ENCODE measurements at places on chromosomes 11 and 22. TPM values are rescaled to one million over a fixed set of nuclear protein-coding genes. Genes with fewer than 3 reads are reported as not detected.

DNA sequence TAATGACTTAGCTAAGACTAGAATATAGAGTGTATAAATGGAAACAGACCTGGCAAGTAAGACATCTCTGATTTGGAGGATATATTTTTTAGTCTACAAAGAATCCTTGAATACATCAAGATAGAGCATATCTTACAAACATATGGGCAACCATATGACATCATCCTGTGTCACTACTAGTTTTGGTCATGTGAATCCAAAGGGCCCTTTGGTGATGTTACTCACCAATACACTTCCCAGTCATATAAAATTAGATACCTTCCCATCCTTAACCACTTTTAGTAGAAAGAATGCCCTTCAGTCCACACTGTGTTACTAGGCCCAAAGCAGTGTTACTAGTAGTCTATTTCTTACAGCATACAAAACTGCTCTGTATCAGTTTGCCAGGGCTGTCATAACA, 31.6 kb downstream of the GRIA4 start:
- H3K4me1 ChIP-seq: no peaks in the 10 kb centered on the region
- no peak for DNase-seq
- H3K4me3 ChIP-seq: no peak overlapping the region
- H3K27me3 ChIP-seq: no peaks in the 10 kb centered on the region
- H3K36me3 ChIP-seq: no peaks in the 10 kb centered on the region

DNA sequence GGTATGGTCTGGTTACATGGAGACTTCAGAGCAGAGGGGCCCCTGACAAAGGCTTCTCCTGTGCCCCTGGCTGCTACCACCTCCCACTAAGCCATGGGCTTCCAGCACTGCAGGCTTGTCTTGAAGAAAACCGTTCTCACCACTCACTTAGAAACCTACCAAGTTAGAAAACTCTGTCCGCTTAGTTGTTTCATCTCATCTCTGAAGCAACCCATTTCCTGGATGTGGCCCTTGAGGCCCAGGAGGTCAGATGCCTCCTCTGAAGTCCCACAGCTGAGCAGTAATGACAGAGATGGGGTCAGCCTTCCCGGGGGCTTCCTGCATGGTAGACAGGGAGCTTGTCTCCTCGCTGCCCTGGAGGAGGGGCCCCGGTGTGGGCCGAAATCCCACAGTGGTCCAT, 12.9 kb downstream of the CSF2RB start:
- no peaks in the 10 kb centered on the region for H3K4me1 ChIP-seq
- DNase-seq: no peak
- no peaks in the 10 kb centered on the region for H3K36me3 ChIP-seq
- H3K27ac ChIP-seq: no peak overlapping the region
- H3K4me3 ChIP-seq: no peak overlapping the region

Gene MRPL49
- 37.1 TPM for total RNA-seq

DNA sequence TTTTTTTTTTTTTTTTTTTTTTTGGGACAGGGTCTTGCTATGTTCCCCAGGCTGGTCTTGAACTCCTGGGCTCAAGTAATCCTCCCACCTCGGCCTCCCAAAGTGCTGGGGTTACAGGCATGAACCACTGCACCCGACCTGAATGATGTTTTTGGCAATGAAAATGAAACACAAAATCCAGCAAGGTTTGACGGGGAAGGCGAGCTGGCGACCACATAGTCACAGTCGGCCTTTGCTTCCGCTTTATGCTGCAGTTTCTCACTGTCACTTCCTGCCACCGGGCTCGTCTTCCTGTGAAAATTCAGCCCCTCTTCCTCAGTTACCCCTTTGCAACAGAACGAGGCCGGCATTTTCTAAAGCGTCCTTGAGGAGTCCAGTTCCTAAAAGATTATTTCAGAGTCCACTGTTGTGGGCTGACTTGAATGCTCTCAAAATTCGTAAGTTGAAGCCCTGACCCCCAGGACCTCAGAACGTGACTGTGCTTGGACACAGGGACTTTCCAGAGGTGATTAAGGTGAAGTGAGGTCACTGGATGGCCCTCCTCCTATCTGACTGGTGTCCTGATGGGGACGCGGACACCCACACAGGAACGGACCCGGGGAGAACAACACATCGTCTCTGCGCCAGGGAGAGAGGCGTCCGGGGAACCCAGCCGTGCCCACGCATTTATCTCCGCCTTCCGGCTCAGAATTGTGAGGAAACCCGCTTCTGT, 2.9 kb upstream of the BID start:
- H3K27me3 ChIP-seq: no peaks in the 10 kb centered on the region
- H3K36me3 ChIP-seq: no peaks in the 10 kb centered on the region
- H3K27ac ChIP-seq: no peak overlapping the region
- H3K4me3 ChIP-seq: no peak overlapping the region
- DNase-seq: peak; percentile 74
- H3K4me1 ChIP-seq: no peaks in the 10 kb centered on the region

Gene PATE2
- not detected for total RNA-seq

DNA sequence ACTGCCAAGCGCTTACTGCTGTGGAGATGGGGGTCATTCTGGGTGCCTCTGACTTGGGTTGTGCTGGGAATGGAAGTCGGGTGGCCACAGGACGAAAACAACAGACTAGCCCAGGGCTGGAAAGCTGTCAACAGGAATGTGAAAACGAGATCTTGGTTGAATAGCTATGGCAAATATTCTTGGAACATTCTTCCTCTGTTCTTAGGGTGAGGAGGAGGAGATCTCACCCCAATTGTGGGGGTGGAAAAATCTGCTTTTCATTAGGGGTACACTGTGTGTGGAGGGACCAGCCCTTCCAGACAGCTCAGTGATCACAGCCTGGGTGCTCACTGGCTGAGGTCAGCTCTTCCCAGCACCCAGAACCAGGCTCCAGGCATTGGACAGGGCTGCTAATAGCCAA, 52.0 kb upstream of the PRSS23 start:
- DNase-seq: no peak
- no peaks in the 10 kb centered on the region for H3K4me1 ChIP-seq
- no peak overlapping the region for H3K27ac ChIP-seq
- no peaks in the 10 kb centered on the region for H3K27me3 ChIP-seq

Gene IL17REL
- total RNA-seq: not detected

DNA sequence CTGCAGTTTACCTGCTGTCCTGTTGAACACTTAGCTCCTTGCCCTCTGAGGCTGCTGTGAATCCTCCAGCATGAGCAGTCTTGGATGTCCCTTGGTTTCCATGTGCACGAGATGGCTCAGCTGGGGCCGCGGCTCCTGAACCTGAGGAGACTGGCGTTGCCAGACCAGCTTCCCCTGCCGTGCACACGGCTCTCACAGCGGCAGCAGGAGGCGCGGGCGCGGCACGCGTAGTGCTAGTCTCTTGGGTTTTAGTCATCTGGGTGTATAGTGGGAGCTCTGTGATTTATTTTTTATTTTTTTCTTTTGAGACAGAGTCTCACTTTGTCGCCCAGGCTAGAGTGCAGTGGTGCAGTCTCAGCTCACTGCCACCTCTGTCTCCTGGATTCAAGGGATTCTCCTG, 54.8 kb downstream of the MUC6 start:
- H3K27me3 ChIP-seq: no peaks in the 10 kb centered on the region
- H3K36me3 ChIP-seq: no peaks in the 10 kb centered on the region
- H3K27ac ChIP-seq: no peak overlapping the region
- no peak for DNase-seq
- no peaks in the 10 kb centered on the region for H3K4me1 ChIP-seq

- H3K27me3 ChIP-seq: no peaks in the 10 kb centered on the region
- DNase-seq: no peak
- H3K27ac ChIP-seq: no peak overlapping the region
- H3K4me3 ChIP-seq: no peak overlapping the region
These were observed 6.2 kb downstream of the TPBGL start for GRCh38 chr11:75246671-75247350.

- no peaks in the 10 kb centered on the region for H3K4me1 ChIP-seq
- no peak overlapping the region for H3K4me3 ChIP-seq
- H3K27me3 ChIP-seq: no peaks in the 10 kb centered on the region
- no peak overlapping the region for H3K27ac ChIP-seq
These were observed 89.3 kb downstream of the GRIA4 start for GRCh38 chr11:105699203-105699602.

DNA sequence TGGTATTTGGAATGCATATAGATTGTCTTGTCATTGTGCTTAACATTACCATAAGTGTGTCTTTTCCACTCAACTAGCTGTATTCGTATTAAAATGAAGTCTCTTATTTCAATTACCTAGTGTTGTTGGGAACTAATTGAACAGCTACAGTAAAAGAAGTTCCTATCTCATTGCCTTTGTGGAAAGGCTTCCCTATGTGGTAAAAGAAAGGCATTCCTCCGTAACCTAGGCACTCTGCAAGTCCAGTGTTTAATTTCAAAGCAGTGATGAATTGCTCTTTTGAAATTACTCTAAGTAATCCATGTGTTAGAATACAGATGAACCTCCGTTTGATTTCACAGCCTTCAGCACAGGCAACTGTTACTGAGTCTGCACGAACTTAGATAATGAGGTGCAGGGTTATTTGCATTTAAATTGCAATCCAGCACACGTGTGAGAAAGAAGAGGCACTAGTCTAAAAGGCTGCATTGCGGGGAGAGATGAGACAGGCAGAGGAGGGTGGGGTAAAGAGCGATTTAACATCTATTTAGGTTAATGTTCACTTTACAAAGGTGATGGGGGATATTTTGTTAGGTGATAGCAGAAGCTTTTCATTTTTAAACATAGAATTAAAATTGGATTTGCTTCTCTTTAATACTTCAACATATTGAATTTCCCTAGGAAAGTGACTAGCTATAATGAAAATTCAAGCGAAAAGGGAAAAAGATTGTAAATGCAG, 25.0 kb upstream of the CRTAM start:
- H3K27ac ChIP-seq: no peak overlapping the region
- DNase-seq: no peak
- H3K4me3 ChIP-seq: no peak overlapping the region
- H3K4me1 ChIP-seq: no peaks in the 10 kb centered on the region
- no peaks in the 10 kb centered on the region for H3K27me3 ChIP-seq

Gene MRGPRF
- 108 TPM for total RNA-seq

Gene DMC1
- 1.5 TPM for total RNA-seq

GRCh38 chr22:35103761-35104160, 37.8 kb downstream of the ISX start:
- no peaks in the 10 kb centered on the region for H3K36me3 ChIP-seq
- no peak overlapping the region for H3K4me3 ChIP-seq
- no peak overlapping the region for H3K27ac ChIP-seq
- H3K27me3 ChIP-seq: no peaks in the 10 kb centered on the region
- DNase-seq: no peak
- H3K4me1 ChIP-seq: no peaks in the 10 kb centered on the region

GRCh38 chr11:14417617-14418374, 58.8 kb upstream of the RRAS2 start:
- H3K27ac ChIP-seq: no peak overlapping the region
- no peak overlapping the region for H3K4me3 ChIP-seq
- DNase-seq: no peak
- H3K4me1 ChIP-seq: peaks cover 2% of the 10 kb centered on the region

DNA sequence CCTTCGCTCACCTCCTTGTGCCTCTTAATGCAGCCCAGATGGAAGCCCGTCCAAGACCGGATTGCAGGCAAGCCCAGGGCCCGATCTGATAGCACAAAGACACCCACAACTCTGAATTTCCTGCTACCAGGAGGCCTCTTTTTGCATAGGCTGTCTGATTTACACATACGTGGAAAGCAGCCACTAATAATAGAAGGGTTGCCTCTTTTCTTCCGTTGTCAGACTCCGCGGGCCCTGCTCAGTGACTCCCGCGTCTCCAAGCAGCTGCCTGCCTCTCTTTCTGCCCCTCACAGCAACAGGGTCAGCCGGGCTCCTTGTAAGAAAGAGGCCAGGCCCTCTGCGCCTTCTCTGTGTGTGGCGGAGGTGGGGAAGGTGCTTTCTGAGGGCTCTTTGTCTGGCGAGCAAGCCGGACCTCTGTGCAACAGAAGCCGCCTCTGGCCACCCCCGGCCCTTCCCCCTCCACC, 26.7 kb downstream of the FLI1 start:
- H3K27ac ChIP-seq: no peak overlapping the region
- peaks cover 3% of the 10 kb centered on the region for H3K4me1 ChIP-seq
- DNase-seq: no peak
- no peaks in the 10 kb centered on the region for H3K27me3 ChIP-seq

Gene RASD2
- total RNA-seq: 12.2 TPM

DNA sequence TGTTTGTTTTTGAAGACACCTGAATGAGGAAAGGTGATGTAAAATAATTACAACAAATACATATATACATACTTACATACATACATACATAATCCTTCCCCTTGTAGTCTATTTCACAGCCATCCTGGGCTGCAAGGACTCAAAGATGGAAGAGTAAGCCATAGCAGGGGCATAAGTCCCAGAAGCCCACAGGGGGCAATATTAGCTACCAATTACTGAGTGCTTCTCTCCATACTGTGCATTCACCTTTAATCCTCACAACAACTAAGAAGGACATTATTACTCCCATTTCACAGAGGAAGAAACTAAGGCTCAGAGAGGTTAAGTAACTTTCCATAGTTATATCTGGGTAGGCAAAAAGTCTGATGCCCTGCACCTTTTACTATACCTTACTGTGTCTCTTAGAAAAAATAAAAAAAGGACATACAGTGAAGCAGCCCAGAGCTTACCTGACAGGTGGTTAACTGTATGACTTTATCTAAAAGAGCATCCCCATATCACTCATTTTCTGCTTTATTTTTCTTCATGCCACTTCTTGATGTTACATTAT, 2.7 kb downstream of the SERGEF start:
- H3K4me1 ChIP-seq: no peaks in the 10 kb centered on the region
- no peak overlapping the region for H3K27ac ChIP-seq
- no peak overlapping the region for H3K4me3 ChIP-seq

DNA sequence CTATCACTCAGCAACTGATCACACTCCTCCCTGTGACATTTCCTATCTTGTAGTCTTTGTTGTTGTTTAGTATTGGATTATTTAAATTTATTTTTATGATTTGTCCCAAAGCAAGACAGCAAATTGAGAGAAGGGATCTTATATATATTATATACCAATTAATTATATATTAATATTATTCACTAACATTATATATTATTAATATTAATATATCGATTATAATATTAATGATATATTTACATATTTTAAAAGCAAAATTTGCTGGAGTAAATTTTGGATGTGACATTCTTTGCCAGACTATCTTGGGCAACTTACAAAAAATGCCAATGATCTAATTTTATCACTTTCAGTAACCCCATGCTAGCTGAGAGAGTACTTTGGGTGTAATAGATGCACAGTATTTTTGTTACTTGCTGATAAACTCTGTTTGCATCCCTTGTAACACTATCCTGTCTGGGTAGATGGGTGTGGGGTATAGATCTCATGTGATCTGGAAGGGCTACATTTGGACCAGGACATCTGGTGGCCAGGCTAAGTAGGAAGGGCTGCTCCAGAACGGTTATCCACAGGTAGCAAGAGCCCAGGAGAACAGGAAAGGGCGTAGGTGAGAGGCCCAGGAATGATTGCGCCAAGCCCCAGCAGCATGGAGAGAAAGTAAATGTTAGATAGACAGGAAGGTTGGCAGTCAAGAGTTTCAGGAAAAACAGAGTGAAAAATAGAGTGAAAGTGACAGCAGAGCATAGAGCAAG, 608.6 kb upstream of the KIRREL3 start:
- no peak overlapping the region for H3K4me3 ChIP-seq
- DNase-seq: no peak
- H3K36me3 ChIP-seq: no peaks in the 10 kb centered on the region
